ENCODE measurements at places on chromosomes 12 and 14.

DNA sequence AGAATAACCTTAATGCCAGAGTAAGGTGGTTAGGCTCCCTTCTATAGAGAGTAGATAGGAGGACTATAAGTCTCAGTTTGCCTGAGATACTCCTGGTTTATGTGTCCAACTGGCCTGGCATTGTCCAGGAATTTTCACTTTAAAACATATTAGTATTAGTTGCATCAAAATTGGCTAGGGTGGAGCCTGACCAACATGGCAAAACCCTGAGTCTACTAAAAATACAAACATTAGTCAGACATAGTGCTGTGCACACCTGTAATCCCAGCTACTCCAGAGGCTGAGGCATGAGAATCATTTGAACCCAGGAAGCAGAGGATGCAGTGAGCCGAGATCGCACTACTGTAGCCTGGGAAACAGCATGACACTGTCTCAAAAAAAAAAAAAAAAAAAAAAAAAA lies 11.9 kb downstream of the WDHD1 start:
- no peak for DNase-seq

DNA sequence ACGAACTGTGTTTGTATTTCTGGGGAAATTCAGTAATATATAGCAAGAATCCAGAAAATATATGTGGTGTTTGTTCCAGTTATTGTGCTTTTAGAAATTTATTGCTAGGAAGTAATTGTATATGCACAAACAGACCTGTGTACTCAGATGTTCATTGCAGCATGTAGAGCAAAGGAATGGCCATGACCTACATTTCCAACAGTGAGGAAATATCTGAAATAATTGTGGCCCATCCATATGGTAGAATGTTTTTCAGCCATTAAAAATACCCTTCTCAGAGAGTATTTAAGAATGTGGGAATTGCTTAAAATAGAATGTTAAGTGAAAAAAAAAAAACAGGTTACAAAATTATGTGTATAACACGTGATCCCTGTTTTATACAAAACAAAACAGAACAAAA lies 77.3 kb downstream of the TMX1 start:
- no peak for DNase-seq

DNA sequence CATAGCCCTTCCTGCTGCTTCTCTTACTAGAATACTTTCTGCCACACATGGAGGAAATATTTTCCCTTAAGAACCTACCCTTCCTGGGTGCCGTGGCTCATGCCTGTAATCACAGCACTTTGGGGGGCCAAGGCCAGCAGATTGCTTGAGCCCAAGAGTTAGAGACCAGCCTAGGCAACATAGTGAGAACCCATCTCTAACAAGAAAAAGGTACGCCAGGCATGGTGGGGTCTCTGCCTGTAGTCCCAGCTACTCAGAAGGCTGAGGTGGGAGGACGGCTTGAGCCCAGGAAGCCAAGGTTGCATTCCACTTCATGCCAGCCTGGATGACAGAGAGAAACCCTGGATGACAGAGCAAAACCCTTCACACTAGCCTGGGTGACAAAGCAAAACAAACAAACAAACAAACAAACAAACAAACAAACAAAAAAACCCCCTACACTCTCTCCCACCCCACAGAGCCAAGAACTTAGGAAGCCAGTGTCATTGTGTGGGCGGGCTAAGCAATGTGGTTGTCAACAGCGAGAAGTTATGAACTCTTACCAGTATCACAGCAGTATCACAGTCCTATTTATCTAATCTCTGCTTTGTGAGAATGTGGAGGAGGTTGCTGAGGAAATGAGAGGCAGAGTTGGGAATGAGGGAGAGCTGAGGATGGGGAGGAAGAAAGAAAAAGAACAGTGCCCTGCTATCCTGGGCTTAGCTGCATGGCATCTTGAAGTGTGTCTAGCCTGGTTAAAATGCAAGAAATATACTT lies 53.8 kb upstream of the CLEC14A start:
- DNase-seq: no peak

DNA sequence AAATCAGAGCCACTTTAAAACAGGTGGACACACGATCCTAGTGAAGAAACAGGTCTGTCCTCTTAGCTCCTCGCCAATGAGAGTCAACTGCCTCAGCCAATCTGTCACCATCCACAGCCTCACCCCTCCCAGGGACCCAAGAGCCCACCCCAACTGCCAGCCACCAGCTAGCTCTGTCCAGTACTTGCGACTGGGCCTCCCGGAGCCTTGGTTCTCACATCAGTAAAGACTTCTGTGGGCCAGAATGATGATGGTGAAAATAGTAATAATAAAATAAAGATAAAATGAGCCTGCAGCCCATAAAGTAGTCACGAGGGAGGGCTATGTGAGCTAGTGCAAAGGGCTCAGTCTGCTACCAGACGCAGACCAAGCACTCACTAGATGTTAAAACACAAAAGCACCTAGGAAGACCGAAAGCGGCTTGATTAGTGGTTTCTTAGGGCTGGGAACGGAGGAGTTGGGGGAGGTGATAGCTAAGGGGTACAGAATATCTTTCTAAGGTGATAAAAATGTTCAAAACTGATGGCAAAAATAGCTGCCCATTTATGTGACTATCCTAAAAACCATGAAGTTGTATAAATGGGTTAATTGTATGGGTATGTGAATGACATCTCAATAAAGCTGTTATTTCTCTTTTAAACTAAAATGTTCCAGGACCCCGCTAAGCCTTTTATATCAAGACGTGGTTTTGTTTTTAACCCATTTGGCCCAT lies 39.8 kb downstream of the ACTN1 start:
- no peak for DNase-seq

DNA sequence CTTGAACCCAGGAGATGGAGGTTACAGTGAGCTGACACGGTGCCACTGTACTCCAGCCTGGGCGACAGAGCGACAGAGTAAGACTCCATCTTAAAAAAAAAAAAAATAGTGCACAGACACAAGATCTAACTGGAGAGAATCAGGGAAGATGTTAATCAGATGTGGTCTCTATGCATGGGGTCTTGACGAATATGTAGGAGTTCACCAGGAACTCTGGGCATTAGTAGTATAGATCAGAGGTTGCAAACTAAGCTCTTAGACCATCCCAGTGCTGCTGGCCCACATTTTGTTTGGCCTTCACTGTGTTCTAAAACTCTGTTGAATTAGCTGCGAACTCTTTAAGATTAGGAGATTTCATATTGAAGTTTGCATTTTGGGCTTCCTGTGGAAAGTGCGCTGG lies 31.6 kb downstream of the SNRNP35 start:
- no peak for DNase-seq

GRCh38 chr14:60590991-60591414 lies 58.3 kb downstream of the SIX1 start:
- DNase-seq: no peak

- no peak for DNase-seq
These were observed 5.6 kb downstream of the SIX1 start for GRCh38 chr14:60643463-60644314.

DNA sequence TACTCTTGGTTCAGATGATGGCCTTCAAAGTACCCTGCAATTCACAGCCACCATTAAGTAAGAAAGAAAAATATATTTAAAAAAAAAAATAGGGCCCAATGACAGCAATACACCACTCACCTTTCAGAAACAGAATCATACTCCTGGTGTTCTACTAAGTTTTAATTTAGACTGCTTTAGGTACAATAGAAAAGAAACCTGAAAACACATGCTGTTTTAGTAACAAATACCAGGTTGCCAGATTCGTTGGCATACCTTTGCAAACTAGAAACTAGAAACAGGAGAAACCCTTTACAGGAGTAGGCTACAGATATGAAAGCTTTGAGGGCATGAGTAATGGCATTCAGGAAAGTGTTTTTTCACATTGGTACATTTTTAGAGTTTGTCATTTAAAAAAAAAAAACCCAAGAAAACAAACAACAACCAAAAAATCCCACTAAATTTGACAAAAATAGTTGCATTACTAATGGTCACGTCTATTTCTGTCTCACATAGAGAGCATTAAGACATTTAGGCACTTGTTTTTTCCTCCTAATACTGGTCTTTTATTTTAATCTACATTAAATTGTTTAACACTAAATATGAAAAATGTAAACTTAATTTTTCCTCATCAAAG lies 4.0 kb downstream of the SIX1 start:
- no peak for DNase-seq

- no peak for DNase-seq
These were observed 8.3 kb downstream of the CALM1 start for GRCh38 chr14:90405101-90405500.

DNA sequence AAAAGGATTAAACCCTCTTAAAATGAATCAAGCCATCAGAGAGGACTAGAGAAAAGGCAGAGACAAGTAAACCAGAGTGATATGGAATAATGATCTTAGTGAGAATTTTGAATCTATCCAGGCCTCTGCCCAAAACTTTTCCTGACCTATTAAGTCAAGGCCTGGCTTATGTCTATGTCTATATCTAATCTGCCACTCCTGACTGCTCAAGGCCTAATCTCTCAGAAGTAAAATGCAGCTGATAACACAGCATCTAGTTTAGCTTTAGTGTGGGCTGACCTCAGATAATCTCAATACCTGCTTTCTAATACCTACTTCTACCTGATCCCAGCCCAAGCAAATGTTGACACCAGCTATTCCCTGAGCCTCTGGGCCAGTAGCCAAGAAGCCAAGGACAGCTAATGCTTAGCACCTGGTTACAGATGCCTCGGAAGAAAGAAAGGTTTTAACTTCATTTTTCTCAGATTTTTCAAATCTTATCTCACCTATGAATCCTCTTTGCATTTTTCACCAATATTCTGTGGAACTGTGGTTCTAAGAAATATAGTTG lies 1472.5 kb upstream of the SEL1L start:
- DNase-seq: no peak

- DNase-seq: no peak
These were observed 278.5 kb downstream of the PRKD1 start for GRCh38 chr14:29649170-29649569.

DNA sequence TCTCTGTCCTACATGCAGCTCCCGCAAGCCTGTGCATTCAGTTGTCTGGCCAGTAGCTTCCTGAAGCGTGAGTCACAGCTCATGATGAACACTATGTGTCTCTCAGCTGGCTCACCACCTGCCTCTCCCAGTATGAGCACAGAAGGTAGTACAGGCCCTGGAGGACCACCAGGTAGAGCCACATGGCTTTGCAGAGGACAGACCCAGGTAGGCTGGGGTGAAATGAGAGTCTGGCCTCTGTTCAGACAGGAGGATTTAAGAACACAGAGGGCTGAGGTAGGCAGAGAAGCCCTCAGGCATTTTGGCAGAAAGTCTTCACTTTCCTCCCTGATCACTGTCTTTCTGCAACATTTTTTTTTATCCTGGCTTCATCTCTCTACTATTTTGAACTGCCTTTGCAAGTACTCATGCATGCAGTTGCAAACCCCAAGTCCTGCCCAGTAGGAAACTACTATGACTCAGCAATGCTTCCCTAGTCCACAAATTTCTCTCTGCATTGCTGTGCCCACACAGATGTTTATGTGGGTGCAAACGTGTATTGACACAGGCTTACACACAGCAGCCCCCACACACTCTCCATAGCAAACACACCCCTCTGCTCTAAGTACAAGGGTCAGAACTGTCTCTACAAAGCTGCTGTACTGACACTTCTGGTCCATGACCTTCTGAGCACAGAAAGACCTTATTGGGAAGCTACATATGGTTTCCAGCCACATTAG lies 7.2 kb upstream of the SDR9C7 start:
- no peak for DNase-seq

GRCh38 chr14:55200651-55201050 lies 9.3 kb upstream of the DLGAP5 start:
- DNase-seq: no peak

DNA sequence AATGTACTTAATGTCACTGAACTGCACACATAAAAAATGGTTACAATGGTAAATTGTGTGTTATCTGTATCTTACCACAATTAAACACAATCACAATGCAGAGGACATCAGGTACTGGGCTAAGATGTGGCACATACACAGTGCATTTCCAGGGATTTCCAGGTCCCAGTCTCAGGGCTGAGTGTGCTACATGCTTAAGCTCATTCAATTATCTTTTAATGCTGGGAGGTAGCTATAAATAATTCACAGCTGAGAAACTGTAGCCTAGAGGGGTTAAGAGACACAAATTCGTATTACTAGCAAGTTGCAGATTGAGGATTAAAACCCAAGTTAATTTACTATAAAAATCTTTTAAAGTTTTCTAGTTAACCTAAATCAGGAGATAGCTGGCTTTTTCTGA lies 67.1 kb downstream of the CRACR2A start:
- DNase-seq: no peak

- DNase-seq: no peak
These were observed 396.6 kb downstream of the ADAMTS20 start for GRCh38 chr12:43155376-43155775.

- DNase-seq: no peak
These were observed 164.2 kb upstream of the MYL2 start for GRCh38 chr12:111084605-111085004.

GRCh38 chr12:56775638-56776037 lies 12.5 kb downstream of the HSD17B6 start:
- no peak for DNase-seq

- DNase-seq: no peak
These were observed 13.3 kb downstream of the PPP4R3A start for GRCh38 chr14:91496790-91497189.

Measured in stimulated activated CD8-positive, alpha-beta memory T cell treated with anti-CD3 and anti-CD28 coated beads, Interleukin-4, amount 100 ng/mL, for 1 hour (primary cell).